Left ventricle myocardium superior (tissue), 1 donor: ENCODE measurements at places on chromosomes 12 and 14.

GRCh38 chr14:100476012-100476822 lies 111.0 kb downstream of the BEGAIN start:
- DNase-seq: no peak

DNA sequence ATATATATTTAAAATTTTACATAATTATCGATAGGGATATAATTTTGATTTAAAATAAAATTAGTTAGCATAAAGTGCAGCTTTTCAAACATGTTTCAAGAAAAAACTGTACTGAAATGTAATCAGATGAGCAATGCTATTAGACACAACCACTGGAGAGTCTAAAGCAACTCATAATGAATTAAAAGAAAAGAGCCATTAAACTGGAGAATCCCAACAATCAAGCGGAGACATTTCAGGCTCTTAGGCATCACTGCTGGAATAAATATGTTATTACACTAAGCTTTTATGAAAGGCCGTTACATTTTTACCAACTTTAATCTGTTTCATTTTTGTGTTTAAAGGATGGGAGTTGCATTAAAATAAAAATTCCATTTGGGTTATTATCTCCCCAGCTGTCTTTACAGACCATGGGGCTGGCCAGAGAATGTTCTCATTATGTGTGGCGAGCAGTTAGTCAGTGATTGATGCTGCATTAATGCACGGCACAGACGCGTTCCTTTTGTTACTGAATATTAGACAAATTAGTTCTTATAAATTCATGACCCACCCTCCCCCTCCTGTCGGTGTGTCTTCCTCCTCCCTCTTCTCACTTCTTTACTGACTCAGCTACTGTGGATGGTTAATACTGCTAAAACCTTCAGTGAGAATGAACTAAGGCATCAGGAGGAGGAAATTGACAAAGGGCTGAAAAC lies 156.8 kb downstream of the PDZRN4 start:
- DNase-seq: no peak

GRCh38 chr12:107522692-107523477 lies 162.7 kb upstream of the PWP1 start:
- no peak for DNase-seq

GRCh38 chr14:95096476-95096875 lies 60.9 kb downstream of the DICER1 start:
- DNase-seq: no peak

GRCh38 chr12:27969624-27970400 lies 2.7 kb downstream of the PTHLH start:
- DNase-seq: peak; percentile 58

- no peak for DNase-seq
Measured at GRCh38 chr14:36319899-36320199, 588 bp downstream of the MBIP start.

- DNase-seq: peak; percentile 53
Measured at GRCh38 chr12:52126605-52127578, 47.4 kb downstream of the SMIM41 start.

- DNase-seq: no peak
Measured at GRCh38 chr12:131209082-131210070, 255.7 kb downstream of the ADGRD1 start.

DNA sequence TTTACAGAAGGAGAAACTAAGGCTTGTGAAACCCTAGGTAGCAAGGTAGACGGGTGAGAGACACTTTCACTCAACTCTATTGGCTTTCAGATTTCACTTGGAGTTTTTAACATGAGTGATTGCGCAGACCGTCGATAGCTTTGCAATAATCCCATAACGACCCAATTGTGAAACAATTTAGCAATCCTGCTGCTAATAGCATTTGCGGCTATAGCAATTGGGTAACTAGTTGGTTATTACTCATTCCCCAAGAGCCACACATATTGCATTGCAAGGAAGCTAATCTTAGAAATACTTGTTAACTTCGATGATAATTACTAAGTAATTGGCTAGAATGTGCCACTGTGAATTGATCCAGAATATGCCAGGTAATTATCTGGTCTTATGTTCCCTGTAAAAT lies 159.9 kb upstream of the NOS1 start:
- DNase-seq: no peak

DNA sequence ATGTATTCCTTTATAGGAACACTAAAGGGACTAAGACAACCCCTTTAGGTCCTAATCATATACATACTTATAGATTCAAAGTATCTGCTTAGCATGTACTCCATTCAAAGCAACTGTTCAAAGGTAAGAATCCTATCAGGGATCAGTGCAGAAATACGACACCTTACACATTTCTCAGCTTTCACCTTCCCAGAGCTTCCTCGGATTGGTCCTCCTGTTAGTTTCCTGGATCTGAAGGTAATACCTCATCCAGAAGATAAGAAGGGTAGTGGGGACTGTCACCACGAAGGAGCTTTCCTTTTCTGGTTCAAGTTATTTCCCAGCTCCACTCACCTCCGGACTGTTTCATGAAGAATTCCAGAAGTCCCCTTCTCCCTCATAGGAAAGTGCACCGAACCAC lies 38.0 kb downstream of the RCOR1 start:
- no peak for DNase-seq

DNA sequence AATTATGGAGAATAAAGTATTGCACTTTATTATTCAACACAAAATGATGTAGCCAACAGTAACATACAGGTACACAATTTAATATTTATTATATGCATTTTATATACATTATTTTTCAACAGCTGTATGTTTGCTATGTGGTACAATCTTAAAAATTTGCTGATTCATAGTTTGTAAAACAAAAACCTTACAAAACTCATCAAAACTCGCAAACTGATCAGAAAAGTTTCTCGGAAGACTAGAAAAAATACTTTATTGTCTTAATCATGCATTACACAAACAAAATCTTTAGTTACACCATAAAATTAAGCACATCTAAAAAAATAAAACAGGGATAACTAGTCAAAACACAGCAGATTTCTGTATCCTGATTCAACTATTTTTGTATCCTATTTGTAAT lies 19.5 kb downstream of the COCH start:
- no peak for DNase-seq

GRCh38 chr14:49187799-49188198 lies 398.4 kb downstream of the RPS29 start:
- DNase-seq: no peak

GRCh38 chr12:67968321-67968720 lies 20.9 kb upstream of the IFNG-AS1 start:
- no peak for DNase-seq

DNA sequence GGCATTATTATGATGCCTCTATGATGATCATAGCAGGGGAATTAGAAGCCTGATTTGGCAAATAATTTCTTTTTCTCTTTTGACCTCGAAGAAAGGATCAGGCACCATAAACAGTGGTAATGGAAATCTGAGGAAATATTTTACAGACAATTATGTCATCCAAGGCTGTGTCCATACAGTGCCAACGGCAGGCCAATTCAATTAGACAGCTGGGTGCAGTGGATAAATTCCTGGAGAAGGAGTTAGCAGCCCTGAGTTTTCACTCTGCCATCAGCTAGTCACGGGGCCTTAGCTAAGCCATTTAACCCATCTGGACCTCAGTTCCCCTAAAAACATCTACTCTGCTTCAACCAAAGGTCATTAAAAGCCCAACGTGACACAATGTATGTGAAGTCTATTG lies 4.1 kb downstream of the TPH2 start:
- DNase-seq: no peak

- DNase-seq: no peak
Measured at GRCh38 chr12:130683811-130684210, 32.3 kb downstream of the RIMBP2 start.

DNA sequence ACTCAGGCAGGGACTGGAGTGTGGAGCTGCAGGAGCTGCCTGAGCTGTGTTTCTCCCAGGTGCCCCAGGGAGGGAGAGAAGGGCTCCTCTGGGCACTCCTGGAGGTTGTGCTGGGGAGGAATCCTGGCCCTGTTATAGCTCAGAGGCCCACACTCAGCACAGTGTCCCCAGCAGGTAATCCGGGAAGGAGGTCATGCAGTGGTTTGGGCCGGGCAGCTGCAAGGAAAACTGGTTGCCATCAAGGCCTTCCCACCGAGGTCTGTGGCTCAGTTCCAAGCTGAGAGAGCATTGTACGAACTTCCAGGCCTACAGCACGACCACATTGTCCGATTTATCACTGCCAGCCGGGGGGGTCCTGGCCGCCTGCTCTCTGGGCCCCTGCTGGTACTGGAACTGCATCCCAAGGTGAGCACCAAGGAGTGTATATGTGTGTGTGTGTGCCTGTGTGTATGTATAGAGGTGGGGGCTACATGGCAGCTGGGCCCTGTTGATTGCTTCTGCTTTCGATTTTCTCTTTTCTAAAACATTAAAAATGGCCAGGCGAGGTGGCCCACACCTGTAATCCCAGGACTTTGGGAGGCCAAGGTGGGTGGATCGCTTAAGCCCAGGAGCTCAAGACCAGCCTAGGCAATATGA lies 2.0 kb downstream of the AMHR2 start:
- no peak for DNase-seq

DNA sequence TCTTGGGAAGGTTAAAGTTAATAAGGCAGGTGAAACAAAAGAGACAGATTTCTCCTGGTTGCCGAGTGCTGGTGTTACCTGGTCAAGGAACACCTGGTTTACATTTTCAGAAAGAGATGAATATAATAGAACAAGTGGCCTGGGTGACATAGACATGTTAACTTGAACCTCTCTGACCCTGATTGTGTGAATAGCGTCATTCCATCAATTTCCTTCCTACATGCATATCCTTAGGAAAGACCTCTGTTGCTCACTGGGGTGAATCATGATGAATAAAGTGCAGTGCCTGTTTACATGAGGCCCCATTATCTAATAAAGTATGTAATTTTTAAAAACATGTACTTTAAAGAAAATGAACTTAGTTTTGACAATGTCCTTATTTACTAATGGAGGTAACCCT lies 1822.9 kb upstream of the FLRT2 start:
- no peak for DNase-seq

- DNase-seq: no peak
Measured at GRCh38 chr12:50695961-50696360, 67.9 kb upstream of the ATF1 start.
